ENCODE measurements at places on chromosomes 2 and 18.
A peak's percentile ranks its signal among the peaks of the same experiment; 100 is the strongest.

DNA sequence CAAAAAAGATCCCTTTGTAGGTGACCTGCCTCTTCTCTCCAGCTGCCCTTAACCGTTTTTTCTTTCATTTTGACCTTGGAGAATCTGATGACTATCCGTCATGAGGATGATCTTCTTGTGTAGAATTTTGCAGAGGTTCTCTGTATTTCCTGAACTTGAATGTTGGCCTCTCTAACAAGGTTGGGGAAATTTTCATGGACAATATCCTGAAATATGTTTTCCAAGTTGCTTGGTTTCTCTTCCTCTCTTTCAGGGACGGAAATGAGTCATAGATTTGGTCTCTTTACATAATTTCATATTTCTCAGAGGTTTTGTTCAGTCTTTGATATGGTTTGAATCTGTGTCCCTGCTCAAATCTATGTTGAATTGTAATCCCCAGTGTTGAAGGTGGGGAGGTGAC lies 34.0 kb downstream of the ZC3H8 start:
- no peak for DNase-seq

- DNase-seq: no peak
Observed at GRCh38 chr2:236626391-236627150, 56.9 kb downstream of the ACKR3 start.

DNA sequence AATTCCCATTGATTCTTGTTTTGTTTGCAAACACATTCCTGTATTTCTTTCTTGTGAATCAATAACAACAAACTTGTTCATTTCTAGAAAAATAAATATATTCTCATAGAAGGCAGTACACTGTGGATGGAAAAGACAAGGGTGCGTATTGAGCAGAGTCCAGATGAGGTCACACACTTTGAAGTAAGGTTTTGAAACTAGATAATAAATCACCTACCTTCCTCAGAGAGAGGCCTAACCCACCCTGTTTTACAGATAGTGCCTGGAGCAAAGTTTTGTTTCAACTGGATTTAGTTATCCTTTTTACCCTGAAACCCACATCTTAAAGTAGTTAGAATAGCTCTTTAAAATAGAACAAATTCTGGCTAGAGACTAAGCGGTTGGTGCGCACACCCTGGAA lies 137.1 kb upstream of the PIEZO2 start:
- no peak for DNase-seq

- no peak for DNase-seq
Observed at GRCh38 chr2:115036818-115037217, 594.4 kb downstream of the DPP10 start.

GRCh38 chr18:76452357-76452756 lies 42.7 kb downstream of the ZNF516 start:
- DNase-seq: no peak

DNA sequence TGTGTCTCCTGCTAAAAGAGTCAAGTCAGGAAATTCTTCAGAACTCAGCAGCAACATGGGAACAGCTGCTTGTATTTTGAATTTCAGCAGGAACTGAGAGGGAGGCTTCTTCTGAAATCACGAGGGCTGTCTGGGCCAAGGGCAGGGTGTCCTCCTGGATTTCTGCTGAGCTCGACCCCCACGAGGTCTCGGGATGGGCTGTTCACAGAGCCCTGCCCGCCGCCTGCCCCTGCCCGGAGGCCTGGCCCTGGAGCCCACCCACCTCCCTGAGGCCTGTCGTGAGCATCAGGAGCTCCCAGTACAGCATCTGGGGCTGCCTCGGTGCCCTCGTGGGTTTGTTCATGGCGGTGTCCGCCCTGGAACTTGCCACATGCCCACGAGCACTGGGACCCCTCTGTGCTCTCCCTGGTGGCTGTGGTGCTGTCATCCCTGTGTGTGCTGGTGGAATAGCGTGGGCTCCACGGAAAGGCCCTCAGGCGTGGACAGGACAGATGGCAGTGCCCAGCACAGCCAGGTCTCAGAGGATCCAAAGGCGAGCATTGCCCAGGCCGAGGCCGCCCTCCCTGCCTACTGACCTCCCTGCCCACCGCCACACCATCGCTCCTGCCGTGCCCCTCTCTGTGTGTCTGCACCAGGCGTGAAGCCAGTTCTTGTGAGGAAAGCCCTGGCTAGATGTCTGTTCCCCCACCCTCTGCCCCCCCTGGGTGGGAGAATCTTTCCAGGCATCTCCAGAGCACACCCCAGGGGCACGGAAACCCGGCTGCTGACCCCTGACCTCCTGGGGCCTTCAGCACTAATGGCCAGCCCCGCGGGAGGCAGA lies 25.9 kb downstream of the RAMP1 start:
- no peak for DNase-seq

DNA sequence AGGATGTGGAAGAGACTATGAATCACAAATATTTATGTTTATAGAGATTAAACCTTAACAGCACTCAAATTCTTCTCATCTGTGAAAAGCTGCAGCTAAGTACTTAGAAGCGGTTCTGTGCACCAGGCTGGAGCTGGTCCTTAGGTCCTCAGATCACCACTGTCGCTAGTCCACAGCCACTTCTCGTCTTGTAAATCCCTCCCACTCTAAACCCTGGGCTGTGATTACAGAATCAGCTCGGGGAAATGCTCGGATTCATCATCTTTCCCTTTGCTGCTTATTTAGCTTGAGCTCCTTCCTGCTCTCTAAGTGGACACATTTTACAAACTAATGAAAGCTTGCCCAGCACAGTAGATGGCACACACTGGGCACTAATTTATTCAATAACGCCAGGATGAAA lies 61.7 kb downstream of the RNF152 start:
- no peak for DNase-seq

GRCh38 chr18:48137374-48138081 lies 207.1 kb upstream of the SMAD2 start:
- no peak for DNase-seq

GRCh38 chr18:28735731-28736130 lies 558.8 kb upstream of the CDH2 start:
- DNase-seq: no peak

DNA sequence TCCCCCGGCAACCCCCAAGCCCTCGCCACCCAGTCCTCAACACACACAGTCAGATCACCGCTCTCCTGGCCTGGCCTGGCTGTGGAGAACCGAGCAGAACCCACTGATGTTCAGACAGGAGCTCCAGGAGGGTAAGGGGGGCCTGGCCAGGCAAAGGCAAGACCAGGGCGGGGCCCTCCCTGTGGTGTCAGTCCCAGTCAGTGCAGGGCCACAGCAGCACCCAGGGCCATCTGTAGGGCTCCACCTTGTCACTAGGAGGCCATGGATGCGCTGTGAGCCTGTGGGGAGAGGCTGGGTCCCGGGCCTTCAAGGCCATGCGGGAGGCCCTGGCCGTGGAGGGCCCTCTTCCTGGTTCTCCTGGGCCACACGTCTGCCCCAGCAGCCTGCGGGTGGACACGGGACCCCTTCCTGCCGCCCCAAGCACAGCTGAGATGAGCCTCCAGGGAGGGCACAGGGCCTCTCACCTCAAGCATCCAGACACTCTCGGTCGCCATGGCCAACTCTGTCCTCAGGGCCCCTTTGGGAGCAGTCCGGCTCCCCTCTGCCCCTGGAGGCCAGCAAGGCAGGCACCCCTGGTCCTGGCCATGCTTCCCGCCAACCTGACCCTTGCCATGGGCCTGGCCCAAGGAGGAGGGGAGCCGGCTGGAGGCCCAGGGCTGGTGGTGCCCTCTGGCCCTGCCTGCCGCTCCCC lies 2.0 kb downstream of the ANO7 start:
- peak; percentile 13 for DNase-seq

DNA sequence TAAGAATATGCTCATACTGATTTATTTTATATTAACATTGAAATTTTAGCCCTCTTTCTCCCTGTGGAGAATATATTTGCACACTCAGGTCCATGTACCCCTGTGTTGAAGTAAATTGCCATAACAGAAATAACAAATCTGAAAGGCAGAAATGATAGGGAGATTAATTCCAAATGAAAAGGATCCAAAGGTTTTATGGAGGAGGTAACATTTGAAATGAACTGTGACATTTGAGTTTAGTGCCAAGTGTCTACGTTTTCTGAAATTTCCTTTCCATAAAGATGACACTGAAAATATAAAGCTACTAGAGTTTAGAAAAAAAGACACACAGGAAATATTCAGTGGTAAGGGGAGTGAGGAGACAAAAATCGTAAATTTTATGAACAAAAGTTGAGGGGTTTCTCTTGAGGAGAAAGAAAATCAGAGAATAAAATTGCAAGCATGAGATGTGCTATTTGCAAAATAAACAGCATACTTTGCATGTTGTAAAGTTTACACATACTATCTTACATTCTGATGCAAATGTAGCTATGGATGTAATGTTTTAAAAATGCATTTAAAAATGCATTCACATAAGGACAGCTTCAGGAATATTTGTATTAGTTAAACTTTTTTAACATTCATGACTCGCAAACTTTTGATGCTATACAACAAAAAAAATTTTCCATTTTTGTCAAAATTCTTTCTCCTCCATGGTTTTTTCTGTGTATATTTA lies 69.5 kb downstream of the BAZ2B start:
- DNase-seq: no peak

GRCh38 chr2:46041434-46041833 lies 255.8 kb upstream of the EPAS1 start:
- no peak for DNase-seq

DNA sequence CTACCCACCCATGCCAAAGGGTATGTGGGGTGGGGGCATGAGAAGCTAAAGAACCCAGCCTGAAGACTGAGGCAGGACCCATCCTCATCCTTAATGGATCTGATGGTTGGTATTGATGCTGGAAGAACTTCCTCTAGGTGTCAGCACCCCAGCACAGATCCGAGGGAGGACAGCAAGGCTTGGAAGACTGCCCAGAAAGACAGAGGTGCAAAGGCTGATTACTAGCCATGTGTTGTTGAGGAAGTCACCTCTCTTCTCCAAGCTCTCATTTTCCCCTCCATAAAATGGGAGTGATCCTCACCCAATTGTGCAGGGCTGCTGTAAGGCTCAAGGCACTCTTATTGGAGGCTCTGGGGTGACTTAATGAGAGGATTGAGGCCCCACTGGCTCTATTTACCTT lies 256.5 kb downstream of the CELF4 start:
- DNase-seq: no peak

DNA sequence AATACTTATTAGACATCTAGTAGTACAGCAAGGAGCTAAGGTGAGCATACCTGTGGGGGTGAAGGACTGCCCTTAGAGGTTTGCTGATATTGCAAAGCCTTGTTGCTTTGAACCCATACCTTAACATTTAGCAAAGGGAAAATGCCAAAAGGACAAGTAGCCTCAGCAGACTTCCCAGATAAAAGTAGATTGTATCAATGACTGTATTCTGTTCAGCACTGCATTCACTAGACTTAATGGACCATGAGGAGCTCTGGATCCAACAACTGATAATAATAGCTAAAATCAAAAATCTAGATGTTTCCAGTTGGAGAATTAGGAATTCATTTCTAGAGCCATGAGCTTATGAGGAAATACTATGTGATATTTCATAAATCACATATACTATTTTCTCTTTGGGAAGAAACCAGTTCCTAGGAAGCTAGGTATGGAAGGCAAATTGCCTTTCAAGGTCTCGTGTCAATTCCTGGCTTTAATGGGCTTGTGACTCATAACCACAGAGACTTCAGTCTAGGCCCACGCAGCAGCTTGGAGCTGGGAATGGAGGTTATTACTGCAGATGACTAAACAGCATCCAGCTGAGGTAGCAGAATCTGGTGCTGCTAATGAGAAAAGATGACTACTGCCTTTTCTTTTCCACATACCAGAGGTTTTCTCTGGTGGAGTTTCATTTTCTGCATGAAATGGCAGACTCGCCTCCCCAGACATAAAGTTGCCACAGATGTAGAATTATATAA lies 191.2 kb upstream of the NABP1 start:
- peak; percentile 91 for DNase-seq

All from AG08396 (cell line).